Stimulated activated naive CD8-positive, alpha-beta T cell treated with anti-CD3 and anti-CD28 coated beads, Interleukin-15, amount 100 ng/mL, for 72 hours (primary cell): ENCODE measurements at places on chromosomes 6 and 20.

DNA sequence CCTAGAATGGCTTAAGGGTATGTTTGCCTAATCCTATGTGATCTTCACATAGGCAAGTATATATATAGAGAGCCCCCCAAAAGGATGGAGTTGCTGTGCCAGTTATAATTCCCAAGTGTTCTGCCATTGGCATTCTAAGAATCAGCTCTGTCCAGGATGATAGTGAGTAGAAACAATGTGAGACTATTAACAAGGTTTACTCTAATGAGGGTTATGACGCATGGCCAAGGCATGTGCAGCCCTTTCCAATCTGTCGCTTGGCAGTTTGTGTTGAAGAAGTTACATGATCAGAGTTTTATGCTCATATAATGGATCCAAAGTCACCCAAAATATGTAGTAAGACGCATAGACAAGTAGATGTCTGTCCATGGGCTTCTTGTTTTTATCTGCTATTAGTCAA, 33.6 kb downstream of the VGLL2 start:
- DNase-seq: no peak

DNA sequence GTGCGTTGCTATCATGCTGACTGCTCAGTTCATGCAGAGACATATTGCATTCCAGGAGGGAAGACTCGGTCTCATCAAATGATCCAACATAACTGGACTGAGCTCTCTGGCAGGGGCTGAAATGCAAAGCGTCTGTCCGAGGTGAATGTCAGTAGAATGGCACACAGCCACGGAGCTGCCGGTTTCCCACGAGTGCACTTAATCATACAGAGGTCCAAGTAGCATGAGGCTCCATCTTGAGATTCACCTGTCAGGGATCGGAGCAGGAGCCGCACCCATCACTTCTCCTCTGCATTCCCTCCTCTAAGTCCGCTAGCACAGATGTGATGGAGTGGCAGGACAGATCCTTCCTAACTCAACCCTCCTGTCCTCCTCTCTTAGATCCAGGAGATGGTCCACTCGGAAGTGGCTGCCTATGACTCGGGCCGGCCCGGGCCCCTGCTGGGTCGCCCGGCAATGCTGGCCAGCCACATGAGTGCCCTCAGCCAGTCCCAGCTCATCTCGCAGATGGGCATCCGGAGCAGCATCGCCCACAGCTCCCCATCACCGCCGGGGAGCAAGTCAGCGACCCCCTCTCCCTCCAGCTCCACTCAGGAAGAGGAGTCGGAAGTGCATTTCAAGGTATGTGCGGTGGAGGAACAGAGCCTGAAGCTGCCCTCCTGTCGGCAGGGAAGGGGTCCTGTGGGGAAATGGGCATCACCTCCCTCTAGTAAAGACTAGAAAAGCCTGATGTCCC, 135.9 kb downstream of the JPH2 start:
- no peak for DNase-seq

DNA sequence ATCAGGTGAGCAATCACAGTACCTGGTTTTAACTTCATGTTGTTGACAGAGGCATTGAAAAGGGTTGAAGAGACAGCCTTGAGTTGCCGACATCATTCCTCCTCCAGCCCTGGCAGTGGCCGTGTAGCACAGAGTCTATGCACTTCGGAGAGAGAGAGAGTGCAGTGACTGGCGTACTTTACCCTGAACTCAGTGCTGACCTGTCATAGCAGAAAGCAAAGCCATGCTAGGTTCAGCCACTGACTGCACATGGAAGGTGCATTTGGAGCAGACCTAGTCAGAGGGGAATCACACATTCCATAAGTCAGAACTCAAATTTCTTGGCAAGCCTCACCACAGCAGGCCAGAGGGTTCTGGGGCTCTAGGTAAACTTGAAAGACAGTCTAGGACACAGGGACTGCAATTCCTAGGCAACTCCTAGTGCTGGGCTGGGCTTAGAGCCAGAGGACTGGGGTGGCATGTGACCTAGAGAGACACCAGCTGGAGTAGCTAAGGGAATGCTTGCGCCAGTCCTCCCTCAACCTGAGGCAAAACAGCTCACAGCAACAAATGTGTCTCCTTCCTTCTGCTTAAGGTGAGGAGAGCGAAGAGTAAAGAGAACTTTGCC, 69.1 kb downstream of the ELOVL4 start:
- DNase-seq: no peak

DNA sequence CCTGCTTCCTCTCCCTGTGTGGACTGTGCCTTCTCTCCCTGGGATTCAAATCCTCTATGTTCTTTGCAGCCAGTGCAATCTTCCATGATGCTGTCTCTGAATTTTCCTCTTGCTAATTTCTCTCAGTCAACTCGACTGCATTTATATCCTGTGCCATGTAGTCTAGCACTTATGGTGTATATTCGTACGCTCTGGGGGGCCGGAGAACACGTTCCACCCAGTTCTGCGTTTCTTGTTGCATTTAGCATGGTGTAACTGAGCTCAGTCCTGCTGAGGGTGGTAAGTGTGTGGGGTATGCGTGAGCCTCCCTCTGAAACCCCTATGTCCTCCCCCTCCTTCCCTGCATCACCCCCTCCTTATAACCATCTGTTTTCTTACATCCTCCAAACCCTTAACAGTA, 42.0 kb downstream of the ADTRP start:
- no peak for DNase-seq

DNA sequence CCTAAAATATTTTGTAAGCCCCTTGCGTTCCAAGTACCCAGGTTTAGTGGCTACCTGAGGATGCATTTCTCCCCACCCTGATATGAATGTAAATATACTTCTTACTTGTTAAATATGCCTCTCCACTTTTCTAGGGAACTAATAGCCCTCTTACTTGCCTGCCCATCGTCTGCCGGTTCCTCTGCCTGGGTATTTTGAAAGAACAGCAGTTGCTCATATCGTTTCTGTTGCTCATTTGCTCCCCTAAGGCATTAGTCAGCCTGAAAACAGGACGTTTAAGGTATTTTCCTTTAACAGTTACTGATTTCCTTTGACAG, 141.3 kb upstream of the CARMIL1 start:
- DNase-seq: no peak

GRCh38 chr6:20620043-20620442, 85.8 kb downstream of the CDKAL1 start:
- no peak for DNase-seq

DNA sequence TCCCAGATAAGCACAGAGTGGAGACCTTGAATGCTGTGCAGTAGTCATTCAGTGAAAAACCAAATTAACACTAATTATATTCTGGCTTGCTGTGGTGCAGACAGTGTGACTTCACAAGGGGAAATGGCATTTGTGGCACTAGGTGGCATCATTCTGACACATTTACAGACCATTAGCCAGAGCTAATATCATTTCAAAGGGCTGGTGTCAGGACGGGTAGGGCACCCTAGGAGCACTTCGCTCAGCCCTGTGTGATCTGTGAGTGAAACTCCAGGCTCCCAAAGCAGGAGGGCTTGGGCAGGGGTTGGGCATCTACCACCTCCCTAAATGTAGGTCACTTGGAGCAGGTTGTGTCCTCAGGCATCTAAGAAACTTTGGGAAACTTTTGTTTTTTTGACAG, 555.8 kb downstream of the PKHD1 start:
- DNase-seq: no peak

DNA sequence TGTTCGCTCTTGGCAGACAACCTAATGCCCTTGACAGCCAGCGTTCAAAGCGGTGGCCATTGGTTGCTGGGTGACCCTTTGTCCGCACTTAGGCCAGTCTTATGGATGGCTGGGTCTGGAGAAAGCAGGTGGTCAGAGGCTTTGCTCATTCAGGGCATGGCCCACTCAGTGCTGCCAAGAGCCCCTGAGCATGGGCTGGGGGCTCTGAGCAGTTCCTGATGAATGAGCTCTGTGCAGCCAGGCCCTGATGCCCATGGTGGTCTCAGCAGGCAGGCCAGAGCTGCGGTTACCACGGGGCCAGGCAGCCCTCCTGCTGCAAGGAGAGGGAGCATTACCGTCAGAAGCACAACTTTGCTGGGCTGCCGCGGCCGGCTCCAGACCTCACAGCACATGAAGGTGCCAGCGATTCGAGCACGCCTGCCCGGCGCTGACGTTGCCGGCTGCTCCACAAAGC, 36.3 kb downstream of the CDH4 start:
- DNase-seq: no peak

DNA sequence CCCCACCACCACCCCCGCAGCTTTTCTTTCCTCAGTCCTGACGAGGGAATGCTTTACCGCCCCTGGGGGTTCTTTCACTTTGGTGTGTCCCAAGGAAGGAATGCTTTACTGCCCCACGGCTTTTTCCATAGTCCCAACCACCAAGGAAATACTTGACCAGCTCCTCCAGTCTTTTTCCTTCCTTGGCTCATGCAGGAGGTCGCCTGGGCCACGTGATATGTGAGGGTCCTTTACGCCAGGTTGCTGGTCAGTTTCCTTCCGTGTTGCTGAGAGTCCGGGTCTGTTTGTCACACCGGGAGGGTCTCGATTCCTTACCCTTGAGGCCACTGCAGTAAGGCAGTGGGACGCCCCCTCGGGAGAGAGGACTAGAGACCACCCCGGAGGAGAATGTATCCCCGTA, 58.9 kb upstream of the CDH4 start:
- no peak for DNase-seq

GRCh38 chr6:44820321-44820720, 432.8 kb downstream of the CDC5L start:
- no peak for DNase-seq

GRCh38 chr6:51282026-51282425, 463.4 kb downstream of the TFAP2B start:
- no peak for DNase-seq

GRCh38 chr6:40722553-40723258, 135.5 kb upstream of the LRFN2 start:
- no peak for DNase-seq

- DNase-seq: no peak
These were observed 5.3 kb upstream of the FUCA2 start for GRCh38 chr6:143516690-143517446.

GRCh38 chr6:133040803-133041419, 200.2 kb upstream of the EYA4 start:
- DNase-seq: no peak

DNA sequence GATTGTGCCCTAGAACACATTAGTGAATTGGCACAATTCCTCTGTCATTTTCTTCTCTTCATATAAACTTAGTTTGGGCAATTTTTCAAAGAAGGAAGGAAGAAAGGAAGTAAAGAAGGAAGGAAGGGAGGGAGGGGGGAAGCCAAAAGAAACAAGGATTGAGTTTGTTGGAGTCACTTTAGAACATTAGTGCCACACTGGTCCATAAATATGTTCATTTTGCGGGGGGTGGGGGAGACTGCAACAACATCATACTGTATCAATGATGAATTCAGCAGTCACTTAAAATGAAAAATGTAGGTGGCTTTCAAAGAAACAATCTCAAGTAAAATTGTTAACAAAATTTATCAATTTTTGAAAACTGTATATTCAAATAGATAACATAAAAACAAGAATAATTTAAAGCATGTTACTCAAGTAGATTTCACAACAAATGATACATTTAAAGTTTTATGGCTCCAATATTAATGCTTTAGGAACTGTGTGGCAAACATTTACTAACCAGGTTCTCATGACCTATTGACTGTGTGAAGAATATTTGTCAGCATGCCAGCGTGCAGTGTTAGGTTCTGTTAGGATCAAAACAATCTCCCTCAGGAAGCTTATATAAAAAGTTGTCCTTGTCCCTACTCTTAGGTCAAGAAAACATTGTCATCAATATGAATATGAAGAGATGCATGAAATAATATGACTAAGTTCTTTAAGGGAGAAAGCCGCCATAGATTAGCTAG, 208.1 kb upstream of the AGPAT4 start:
- no peak for DNase-seq

GRCh38 chr20:50870561-50871161, 60.6 kb downstream of the ADNP start:
- DNase-seq: no peak

GRCh38 chr6:13923527-13924145, 1.1 kb upstream of the RNF182 start:
- no peak for DNase-seq

GRCh38 chr20:32574296-32575226, 10.6 kb downstream of the NOL4L start:
- DNase-seq: no peak

DNA sequence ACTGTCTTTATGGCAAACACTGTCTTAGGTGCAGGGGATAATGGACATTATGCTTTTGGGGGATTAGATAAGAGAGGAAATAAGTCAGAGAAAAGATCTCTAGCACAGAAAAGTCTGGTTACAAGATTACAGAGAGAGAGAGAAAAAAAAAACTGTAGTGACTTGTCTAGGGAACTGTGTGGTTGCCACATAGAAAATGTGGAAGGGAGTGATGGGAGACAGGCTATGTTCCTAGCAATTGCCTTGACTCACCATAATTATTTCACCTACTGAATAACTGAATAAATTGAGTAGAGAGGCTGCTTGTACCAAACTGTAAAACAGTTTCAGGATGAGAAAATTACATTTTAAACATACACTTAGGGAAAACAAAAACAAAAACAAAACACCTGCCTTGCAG, 229.7 kb downstream of the LAMA2 start:
- DNase-seq: no peak

- DNase-seq: no peak
These were observed 880.4 kb downstream of the EPHA7 start for GRCh38 chr6:92538926-92539325.

DNA sequence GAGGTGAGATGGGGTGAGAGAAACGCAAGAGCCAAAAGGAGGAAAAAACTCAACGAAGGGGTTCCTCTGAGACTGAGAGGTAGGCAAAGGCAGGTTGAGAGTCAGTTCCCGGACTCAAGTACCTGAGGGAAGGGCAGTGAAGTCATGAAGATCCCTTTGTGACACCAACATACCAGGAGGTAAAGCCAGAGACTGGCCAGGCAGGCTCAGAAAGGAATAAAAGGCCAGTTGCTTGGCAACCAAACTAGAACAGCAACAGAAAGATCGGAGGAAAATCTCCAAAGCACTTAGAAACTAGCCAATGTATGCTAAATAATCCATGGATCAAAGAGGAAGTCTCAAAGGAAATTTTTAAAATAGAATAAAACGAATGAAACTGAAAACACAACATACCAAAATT, 209.8 kb upstream of the PROKR2 start:
- no peak for DNase-seq

GRCh38 chr20:54512694-54513093, 37.3 kb downstream of the DOK5 start:
- DNase-seq: no peak
